ENCODE measurements at places on chromosomes 6 and 20.

GRCh38 chr6:44556046-44556445 is 168.5 kb downstream of the CDC5L start:
- no peak for DNase-seq

- DNase-seq, result no peak
These were observed 291.4 kb downstream of the BTBD9 start for GRCh38 chr6:38348371-38348770.

DNA sequence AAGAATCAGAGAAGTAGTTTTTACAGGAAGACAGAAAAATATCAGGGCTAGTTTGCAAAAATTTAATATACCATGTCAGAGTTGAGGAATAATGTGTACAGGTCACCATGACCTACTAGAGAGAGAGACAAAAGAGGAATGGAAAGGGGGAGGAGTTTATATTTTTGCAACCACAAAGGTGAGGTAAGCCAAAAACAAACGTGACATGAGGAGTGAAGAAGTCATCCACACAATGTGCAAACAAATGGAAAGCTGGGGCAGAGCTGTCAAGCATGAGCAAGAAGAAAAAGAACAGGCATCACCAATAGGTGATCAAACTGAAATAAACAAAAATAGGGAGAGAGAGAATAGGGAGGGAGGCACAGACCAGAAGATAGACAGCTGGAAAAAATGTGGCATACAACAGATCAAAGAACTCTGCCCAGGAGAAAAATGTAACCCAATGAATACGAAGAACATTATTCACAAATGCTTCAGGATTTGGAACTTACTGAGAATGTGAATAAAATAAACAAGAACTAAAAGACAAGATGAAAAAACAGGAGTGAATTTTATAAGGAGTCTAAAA is 15.5 kb downstream of the RARS2 start:
- no peak for DNase-seq

GRCh38 chr6:2737885-2738284 is 12.8 kb downstream of the MYLK4 start:
- DNase-seq, result no peak

- peak; percentile 21 for DNase-seq
These were observed 48.4 kb upstream of the NCOA3 start for GRCh38 chr20:47453167-47453782.

GRCh38 chr6:50922579-50923525 is 104.2 kb downstream of the TFAP2B start:
- DNase-seq, result no peak

GRCh38 chr20:16432466-16433292 is 140.6 kb downstream of the KIF16B start:
- DNase-seq, result no peak

DNA sequence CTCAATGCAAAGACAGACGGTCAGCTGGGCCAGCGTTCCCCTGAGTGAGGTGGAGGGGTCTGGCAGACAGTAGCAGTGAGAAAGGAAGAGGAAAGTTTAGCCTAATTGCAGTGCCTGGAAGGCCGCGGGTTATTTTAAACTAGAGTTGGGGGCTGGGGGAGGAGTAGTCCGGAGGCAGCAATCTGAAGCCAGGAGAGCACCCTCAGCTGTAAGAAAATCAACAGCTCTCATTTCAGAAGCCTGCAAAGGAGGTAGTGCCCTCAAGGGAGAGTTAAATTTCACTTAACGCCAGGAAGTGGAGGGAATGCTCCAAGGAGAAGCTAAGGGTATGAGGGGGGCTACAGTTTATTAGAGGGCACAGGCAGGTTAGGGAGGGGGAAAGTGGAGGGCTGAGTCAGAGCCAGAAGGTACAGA is 26.9 kb downstream of the RING1 start:
- DNase-seq, result no peak

GRCh38 chr6:169653691-169654090 is 48.1 kb downstream of the WDR27 start:
- DNase-seq, result no peak

- DNase-seq, result no peak
These were observed 91.0 kb downstream of the REPS1 start for GRCh38 chr6:138897031-138897430.

GRCh38 chr20:47146686-47147085 is 209.8 kb downstream of the ZMYND8 start:
- no peak for DNase-seq

GRCh38 chr20:51418137-51418529 is 124.4 kb downstream of the NFATC2 start:
- no peak for DNase-seq

- DNase-seq, result no peak
These were observed 384 bp upstream of the MANEA start for GRCh38 chr6:95576998-95577303.

DNA sequence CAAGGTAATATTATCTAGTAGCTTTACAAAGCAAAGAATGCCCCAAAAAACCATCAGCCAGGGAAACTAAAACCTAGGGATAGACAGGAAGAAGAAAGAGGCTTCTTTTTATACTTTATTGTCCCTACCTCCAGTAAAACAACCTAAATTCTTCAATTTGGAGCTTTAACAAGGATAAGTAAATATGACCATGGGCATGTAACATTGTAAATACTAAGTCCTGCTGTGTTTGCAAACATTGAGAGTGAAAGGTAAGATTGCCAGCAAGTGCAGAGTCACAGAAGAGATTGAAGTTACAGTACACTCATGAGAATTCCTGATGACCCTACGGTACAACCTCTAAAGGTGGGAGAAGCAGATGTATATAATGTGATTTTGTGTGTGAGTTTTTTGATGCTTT is 117.2 kb downstream of the FOXO3 start:
- DNase-seq, result no peak

DNA sequence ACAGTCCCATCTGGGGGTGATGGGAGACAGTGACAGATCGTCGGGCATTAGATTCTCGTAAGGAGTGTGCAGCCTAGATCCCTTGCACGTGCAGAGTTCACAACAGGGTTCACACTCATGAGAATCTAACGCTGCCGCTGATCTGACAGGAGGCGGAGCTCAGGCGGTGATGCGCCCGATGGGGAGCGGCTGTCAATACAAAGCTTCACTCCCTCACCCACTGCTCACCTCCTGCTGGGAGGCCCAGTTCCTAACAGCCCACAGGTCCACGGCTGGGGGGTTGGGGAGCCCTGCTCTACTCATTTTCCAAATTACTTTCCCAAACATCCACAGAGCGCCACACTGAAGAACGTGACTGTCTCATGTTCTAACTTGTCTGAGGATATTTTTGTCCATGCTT is 25.3 kb downstream of the CTCFL start:
- no peak for DNase-seq

- DNase-seq, result no peak
These were observed 209.6 kb upstream of the PCSK2 start for GRCh38 chr20:17017232-17017631.

DNA sequence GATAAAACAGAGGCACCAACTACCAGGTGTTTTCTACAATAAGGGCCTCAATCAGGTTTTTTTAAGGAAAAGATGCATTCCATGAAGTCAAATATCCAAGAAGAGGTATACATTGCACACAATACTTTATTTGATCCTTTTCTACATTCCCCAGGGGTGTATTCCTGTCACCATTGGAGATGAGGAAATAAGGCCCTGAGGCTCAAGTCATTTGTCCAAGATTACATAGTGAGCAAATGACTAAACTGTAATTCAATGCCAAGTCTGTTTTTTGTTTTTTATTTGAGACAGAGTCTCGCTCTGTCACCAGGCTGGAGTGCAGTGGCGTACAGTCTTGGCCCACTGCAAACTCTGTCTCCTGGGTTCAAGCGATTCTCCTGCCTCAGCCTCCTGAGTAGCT is 69.2 kb upstream of the CDYL start:
- no peak for DNase-seq

- DNase-seq, result no peak
These were observed 132.4 kb upstream of the MAN1A1 start for GRCh38 chr6:119481976-119482375.

DNA sequence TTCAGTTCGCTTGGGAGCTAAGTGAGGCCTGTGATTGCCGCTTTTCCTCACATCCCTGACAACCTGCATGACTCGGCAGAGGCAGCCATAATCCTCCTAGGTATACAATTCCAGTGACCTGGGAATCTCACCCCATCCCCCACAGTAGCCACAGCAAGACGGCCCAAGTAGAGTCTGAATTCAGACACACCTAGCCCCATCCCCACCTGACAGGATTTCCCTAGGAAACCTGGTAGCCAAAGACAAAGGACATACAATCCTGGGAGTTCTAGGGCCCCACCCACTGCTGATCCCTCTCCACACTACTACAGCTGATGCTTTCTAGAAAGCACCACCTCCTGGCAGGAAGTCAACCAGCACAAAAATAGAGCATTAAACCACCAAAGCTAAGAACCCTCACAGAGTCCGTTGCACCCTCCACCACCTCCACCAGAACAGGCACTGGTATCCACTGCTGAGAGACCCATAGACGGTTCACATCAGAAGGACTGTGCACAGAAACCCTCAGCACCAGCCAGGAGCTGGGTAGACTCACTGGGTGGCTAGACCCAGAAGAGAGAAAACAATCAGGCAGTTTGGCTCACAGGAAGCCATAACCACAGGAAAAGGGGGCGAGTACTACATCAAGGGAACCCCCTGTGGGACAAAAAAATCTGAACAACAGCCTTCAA is 17.9 kb upstream of the RUNX2 start:
- peak; percentile 46 for DNase-seq

GRCh38 chr6:83125425-83125824 is 58.0 kb downstream of the DOP1A start:
- no peak for DNase-seq

All from CD4-positive, alpha-beta T cell treated with Interleukin-15 for 1 hour (primary cell).